SHP77 treated with DMSO at 0.1 percent for 48 hours (cell line): ENCODE measurements at places on chromosomes 5 and 9.

- DNase-seq, result no peak
Measured at GRCh38 chr5:28104080-28104479, 1065.7 kb upstream of the CDH9 start.

DNA sequence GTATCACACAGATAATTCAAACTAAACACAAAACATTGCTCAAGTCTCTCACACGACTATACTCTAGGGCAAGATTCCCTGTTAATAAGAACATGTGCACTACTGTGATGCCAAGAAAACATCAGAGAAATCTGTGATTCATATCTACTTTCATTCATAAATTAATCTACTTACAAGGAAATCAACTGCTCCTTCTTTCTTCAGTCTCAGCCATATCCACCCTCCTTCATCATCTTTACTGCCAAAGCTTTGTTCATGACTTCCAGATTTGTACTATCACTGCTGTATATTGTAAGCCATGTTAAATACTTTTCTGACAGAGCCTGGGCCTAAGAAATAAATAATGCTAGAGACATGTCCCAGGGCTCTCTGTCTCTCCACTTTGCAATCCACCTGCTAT, 35.1 kb downstream of the CTNNAL1 start:
- DNase-seq, result no peak

DNA sequence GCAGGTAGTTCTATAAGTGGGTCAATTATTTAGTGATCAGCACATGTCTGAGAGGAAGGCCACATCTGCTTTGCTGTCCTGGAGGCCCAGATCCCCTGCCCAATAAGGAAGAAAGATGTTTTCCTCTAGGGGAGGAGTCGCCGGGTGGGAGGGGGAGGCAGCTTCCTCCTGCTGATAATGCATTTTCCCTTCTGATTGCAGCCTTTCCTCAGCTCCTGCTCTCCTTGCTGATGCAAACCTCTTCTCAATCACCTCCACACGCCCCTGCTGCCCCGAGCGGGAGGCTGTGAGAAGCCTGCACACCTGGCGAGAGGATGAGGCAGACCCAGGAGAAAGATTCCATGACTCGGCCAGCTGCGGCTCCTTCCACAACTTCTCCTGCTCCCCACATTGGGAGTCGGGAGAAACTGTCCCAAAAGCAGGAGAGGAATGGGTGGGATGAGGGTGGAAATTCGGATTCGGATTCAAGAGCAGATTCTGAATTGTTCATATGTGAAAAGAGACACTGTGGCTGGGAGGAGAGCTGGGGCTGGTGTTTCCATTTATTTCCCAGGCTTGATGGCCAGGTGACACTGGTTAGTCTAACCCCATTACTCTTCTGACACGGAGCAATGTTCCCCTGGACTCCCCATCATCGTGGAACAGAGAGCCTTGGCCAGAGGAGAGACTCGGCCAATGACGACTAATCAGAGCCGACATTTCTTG, 6.8 kb upstream of the NTNG2 start:
- DNase-seq, result no peak

GRCh38 chr9:30524311-30524710, 1860.1 kb upstream of the ACO1 start:
- DNase-seq, result no peak

- peak; percentile 41 for DNase-seq
Measured at GRCh38 chr5:124745928-124746915, at the start of gene ZNF608. TSS of gene ZNF608 (minus strand) at chr5:124746639. CDS start at chr5:124744989, 1,650 bp downstream.

- DNase-seq, result no peak
Measured at GRCh38 chr9:96567203-96567700, 52.4 kb downstream of the CDC14B start.

DNA sequence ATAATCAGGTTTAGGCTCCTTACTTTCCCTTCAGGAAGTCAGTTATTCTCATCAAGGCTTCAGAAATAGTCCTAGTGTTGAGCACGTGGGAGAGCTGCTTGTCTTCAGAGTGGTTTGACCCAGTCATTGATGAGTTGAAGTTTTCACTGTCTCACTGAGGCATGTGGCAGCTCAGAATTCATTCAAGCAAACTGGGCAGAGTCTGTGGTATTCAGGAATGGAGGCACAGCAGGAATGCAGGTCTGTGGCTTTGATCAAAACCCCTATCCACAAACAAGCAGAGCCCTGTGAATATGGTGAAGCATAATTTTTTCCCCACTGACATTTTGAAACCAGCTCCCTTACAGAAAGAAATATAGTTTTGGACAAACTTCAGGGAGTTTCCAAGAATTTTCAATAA, 207.3 kb downstream of the CD180 start:
- no peak for DNase-seq

DNA sequence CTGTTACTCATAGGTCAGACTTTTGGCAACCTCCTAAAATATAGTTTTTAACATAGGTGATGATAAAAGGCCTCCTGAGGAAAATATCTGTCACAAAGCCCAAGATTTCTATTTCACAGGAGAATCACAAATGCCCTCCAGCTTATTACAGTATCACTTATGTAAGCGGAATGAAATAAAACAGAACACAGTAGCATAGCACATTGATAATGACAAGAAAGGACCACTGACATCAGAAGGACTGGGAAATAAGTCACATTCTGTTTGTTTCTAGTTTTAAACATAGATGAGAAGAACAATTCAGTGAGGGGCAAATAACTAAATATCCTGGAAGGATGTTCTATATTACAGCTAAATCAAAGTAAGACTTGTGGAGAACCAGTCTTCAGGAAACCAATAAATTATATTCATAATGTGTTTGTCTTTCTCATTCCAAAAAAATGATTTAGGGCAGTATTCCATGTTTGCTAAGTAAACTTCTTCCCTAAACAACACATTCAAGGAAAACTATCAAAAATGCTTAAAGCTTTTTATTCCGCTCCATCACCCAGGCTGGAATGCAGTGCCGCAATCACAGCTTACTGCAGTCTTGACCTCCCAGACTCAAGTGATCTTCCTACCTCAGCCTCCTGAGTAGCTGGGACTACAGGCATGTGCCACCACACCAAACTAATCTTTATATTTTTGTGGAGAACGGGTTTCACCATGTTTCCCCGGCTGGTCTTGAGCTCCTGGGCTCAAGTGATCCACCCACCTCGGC, 20.8 kb upstream of the CTNNAL1 start:
- DNase-seq, result no peak

- DNase-seq, result no peak
Measured at GRCh38 chr5:42626462-42626861, 130.2 kb upstream of the CCDC152 start.

GRCh38 chr9:14029806-14030374, 284.1 kb downstream of the NFIB start:
- DNase-seq, result peak; percentile 10

DNA sequence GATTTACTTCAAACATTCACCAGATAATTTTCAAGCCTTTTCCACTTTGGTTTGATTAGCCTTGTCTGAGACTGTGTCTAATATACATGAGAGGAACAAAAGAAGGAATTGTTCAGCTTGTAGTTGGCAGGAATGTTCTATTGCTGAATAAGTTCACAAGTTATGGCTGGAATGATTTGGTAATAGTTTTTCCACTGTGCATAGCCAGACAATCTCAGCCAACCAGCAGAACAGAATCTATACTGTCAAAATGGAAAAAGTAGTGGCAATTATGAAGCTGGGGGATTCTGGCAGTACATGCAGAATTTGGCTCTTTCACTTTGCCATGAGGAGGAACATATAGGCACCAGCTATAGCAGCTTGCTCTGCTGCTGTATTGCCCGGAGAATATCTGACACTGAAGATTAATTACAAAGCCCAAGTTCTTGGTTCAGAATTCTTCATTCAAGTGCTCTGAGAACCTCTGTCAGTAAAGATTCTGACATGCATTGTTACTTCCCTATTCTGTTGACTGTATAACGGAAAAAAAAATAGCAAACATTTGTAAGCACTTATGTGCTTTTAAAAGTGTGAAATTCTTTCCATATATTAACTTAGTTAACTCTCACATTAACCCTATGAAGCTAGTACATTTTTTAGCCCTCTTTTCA, 150.6 kb downstream of the PRR16 start:
- no peak for DNase-seq

DNA sequence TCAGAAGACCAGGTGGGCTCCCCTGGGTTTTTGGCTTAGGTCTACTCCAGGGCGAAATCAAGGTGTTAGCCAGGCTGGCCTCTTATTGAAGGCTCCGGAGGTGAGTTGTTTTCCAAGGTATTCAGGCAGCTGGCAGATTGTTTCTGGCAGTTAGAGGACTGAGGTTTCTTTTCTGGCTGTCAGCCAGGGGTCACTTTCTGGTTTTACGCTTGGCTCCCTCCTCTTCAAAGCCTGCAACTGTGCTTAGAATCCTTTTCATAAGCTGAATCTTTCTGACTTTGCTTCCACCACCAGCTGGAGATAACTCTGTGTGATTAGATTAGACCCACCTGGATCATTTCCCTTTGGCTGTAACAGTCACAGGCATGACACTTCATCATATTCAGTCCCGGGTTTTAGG, 24.6 kb downstream of the RFK start:
- peak; percentile 74 for DNase-seq

DNA sequence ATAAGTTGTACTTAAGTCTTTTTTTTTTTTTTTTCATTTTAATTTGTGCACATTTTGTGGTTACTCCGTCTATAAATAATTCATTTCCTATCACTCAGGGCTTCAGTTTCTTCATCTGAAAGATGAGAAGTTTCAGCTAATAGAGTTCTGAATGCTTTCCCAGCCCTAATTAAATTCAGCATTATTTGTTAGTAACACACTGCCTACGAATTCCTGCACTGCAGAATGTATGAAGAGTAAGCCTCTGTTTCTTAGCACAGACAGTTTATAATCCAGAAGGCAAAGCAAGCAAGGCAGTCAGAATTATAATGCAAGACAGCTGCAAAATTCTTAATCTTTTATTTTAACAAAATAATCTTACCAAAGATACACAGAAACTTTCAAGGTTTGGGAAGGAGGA, 138.0 kb upstream of the GHR start:
- DNase-seq, result no peak

DNA sequence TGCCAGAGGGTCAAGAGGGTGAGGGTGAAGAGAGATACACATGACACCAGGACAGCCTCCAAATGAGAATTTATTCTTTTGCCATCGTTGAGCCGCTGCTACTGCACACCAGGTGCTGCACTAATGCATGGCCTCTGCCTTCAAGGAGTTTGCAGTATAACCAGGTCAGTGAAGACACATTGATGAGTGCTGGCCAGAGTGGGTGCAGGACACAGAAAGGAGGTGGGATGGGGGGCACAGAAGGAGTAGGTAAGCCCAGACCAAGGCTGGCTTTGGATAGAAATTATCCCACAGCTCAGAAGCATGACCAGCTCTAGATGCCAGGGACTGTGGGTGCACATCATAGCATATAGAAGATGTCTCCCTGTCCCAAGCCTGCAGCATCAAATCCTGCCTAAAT, 38.0 kb downstream of the FOXI1 start:
- DNase-seq, result no peak

DNA sequence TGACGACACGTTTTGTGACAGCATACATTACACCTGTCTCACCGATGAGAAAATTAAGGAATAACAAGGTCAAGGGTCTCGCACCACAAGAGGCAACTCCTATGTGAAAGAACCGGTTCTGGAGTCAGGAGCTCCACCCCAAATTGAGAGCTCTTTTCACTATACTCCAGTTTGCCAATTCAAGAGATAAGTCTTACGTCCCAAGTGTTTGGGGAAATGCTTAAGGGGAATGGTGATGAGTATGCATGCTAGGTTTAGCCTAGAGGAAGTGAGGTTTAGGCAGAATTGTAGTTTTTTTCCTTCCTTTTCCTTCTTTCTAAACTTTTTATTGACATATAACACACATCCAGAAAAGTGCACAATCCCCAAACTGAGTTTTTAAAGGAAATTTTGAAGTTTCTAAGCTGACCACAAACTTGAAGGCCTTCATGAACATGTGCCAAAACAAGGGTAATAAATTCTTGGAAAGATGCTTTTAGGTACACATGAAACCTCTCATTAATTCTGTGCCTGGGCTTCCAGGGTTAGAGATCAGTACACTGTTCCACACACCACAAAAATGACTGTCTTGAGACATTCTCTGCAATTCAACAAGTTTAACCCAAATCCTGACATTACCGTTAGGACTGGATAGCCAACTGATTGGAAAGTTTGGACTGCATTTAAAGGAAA, 127.6 kb upstream of the SLC1A3 start:
- no peak for DNase-seq

- no peak for DNase-seq
Measured at GRCh38 chr9:132651259-132651658, 18.5 kb downstream of the DDX31 start.

DNA sequence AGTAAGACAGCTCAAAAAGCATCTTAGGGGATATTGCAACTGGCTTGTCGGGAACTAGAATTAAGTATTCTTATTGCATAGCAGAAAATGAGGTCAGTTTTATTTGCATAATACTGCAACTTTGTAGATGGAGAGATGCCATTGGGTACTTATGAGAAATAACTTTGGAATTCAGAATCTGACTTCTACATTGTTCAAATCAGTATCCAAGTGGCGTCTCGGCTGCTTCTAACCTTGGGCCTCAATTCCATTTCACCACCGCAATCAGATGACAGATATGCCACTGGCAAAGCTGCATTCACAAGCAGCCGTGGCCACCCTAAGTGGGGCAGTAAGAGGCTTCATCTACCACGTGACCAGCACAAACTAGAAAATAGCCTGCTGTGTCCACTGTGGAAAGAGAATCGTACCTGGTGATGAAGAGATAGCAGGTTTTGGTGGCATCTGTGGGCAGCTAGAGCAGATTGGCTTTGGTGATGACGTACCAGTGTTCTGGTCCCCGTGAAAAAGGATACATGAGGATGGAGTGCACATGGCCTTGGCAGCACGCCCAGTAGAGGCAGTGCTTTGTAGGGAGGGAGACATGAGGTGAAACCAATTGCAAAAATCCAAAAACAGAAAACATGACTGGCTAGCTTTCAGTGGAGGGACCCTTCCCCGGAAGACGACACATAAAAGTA, 116.6 kb downstream of the KLHL3 start:
- peak; percentile 75 for DNase-seq
